ENCODE measurements at places on chromosomes 16 and 17.

DNA sequence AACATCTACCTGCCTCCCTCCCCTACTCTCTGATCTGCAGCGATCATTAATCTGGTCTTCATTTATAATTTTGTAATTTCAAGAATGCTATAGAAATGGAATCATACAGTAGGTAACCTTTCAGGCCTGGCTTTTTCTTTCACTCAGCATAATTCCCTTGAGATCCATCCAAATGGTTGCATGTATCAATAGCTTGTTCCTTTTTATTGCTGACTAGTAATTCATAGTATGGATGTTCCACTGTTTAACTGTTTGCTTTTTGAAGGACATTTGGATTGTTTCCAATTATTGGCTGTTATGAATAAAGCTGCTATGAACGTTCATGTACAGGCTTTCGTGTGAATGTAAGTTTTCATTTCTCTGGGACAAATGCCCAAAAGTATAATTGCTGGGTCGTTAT lies 125.2 kb downstream of the USP31 start:
- DNase-seq = no peak

DNA sequence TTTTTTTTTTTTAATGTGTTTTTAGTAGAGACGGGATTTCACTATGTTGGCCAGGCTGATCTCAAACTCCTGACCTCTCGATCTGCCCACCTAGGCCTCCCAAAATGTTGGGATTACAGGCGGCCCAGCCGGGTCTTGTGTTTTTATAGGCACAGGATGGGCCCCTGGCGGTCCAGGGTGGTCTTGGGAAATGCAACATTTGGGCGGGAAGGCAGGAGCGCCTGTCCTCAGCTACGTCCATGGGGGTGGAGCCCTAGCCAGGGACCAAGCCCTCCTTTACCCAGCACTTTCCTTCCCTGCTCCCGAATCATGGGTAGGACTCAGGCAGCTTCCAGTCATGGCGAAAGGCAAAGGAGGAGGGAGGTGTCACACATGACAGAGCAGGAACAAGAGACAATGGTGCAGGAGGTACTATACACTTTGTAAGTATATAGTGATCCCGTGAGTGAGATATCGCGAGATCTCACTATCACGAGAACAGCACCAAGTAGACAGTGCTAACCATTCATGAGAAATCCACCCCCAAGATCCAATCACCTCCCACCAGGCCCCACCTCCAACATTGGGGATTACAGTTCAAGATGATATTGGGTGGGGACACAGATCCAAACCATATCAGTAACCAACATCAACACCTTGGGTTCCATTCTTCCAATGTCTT lies 226.7 kb upstream of the WSCD1 start:
- DNase-seq = no peak

DNA sequence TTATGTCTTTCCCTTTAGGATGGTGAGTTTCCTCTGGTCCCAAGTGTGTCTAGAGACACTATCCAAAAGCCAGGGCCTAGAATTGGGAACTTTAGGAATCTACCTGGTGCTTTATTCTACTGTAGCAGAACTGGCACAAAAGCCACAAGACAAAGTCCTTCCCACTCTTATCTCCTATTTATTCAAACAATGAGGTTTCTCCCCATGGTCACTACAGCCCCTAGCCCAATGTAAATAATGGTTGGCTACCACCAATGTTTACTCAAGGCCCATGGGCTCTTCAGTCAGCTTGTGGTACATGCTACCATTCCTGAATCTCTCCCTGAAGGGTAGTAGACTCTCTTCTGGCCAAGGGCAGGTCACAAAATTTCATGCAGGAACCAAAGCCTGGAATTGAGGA lies 789.4 kb upstream of the KIF2B start:
- no peak for DNase-seq

DNA sequence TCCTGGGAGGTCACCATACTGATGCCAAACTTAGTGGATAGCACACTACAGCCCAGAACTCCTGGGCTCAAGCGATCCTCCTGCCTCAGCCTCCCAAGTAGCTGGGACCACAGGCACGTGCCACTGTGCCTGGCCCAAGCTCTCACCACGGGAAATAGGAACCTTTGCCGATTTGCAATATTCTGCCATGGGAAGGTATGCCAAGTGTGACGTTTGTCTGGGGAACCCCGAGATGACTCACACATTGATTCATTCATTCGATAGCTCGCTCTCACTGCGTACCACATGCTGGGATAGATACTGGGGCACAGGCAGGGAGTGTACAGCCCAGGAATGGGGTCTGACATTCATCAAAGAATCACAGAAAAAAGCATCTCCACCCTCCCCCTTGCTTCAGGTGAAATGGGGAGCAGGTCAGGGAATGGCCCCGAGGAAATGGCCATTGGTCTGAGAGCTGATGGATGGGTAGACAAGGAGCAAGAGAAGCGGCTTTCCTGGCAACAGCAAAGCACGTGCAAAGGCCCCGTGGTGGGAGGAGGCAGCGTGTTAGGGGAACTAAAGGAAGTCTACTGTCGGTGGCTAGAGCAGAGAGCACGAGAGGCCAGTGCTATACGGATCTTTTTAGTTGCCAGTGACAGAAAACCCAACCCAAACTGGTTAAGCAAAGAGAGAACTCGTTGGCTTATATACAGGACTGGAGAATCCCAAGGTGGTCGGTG lies 44.1 kb downstream of the DNAH17 start:
- DNase-seq = no peak

DNA sequence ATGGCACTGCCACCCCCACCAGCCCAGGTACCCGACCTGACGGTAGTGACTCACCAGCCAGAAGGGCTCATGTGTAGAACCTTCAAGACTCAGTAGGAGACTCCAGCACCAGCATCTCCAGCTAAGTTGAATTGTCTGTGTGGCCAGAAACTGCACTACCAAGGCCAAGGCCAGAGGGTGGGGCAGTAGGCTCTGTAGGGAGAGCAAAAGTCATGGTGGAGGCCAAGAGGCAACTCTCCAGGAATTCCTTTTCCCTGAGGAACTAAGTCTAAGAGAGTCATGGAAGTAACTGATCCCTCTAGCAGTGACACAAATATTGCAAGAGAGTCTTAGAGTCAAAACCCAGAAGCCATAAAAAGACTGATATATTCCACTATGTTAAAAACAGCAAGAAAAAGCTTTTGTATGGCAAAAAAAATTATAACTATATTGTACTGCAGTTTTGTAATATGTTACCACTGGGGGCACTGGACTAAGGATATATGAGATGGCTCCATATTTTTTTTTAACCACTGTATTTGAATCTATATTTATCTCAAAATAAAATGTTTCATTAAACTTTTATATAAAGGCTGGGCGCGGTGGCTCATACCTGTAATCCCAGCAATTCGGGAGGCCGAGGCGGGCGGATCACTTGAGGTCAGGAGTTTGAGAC lies 30.2 kb upstream of the GUCY2D start:
- no peak for DNase-seq

DNA sequence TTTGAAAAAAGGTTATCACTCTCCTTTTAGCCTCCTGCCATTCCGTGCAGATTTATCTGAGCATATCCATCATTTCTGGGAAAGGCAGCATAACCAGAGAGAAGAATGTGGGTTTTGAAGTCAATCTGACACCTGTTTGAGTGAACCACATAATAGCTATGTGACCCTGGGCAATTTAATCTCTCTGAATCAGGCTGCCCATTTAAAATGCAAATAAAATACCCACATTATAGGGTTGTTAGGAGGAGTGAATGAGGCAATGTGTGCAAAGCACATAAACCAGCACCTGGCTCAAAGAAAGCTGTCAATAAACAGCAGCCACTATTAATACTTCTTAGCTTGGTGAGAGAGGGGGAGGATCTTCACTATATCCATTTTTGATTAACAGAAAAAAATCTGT lies 88.0 kb downstream of the CACNG1 start:
- DNase-seq = no peak

All from naive thymus-derived CD8-positive, alpha-beta T cell (primary cell).